Stimulated activated CD4-positive, alpha-beta T cell treated with anti-CD3 and anti-CD28 coated beads, Interleukin-1b, Interleukin-23, amount 100 ng/mL, for 1 hour (primary cell): ENCODE measurements at places on chromosomes 4 and X.

- no peak for DNase-seq
Measured at GRCh38 chr4:23835774-23836478, 53.9 kb downstream of the PPARGC1A start.

- DNase-seq, result no peak
Measured at GRCh38 chr4:142817442-142817841, 28.7 kb downstream of the INPP4B start.

DNA sequence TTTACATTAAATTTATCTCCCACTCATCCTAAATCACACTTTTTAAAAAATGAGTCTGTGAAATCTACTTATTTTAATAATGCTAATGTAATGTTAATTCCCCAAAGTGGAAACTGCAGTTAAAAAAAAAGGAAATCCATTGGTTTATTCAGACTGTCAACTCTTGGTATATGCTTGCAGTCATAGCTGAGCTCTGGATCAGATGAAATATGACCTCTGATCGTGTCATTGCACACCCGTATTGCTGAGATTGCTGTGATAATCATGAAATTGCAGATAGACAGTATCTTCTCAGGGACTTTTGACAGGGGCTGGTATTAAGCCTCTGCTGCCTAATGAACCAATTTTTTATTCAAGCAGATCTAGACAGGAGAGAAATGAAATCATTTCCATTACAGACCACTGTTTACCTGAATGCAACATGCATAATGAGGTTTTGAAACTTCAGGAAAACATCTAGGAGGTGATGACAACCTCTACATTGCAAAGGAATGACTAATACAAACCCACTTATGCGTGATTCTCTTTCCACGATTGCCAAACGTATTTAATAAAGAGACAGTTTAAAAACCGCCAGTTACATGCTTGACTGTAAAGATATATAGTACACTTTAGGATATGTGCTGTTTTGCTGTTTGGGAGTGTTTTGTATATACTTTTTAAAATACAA is 138.3 kb upstream of the PUDP start:
- DNase-seq, result no peak

GRCh38 chr4:99879458-99879857 is 14.8 kb downstream of the LAMTOR3 start:
- DNase-seq, result no peak

GRCh38 chr4:159735281-159736207 is 632.7 kb downstream of the RAPGEF2 start:
- no peak for DNase-seq

- no peak for DNase-seq
Measured at GRCh38 chr4:146450524-146450923, 71.2 kb downstream of the SLC10A7 start.

GRCh38 chrX:109840585-109840984 is 107.5 kb upstream of the ACSL4 start:
- DNase-seq, result no peak

- no peak for DNase-seq
Measured at GRCh38 chr4:8362483-8362882, 78.0 kb downstream of the ACOX3 start.

GRCh38 chrX:44873415-44874276 is 658 bp downstream of the KDM6A start:
- no peak for DNase-seq

- DNase-seq, result no peak
Measured at GRCh38 chr4:96844858-96845490, 1005.1 kb downstream of the PDHA2 start.

DNA sequence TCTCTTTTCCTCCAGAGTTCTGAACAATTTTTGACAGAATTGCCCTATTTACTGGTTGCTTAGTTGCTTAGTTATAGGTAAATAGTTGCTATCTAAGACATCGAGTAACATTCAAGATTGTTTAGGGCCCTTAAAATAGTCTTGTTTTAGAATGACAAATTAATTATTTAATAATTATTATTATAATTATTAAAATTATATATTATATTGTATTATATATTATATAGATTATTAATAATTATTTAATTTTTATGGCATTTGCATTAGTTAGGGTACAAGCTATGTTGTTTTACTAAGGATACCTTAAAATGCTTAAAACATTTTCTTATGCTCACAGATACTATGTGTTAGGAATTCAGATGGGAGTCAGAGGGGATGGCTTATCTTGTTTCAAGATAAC is 59.2 kb downstream of the NPY1R start:
- no peak for DNase-seq

GRCh38 chrX:41655631-41656030 is 33.1 kb upstream of the GPR34 start:
- DNase-seq, result no peak
